Activated naive CD4-positive, alpha-beta T cell treated with anti-CD3 and anti-CD28 coated beads, Interleukin-2, amount 50 U/mL, for 72 hours (primary cell): ENCODE measurements at places on chromosomes 7 and 10. TPM values are rescaled to one million over a fixed set of nuclear protein-coding genes. Genes with fewer than 3 reads are reported as not detected.

DNA sequence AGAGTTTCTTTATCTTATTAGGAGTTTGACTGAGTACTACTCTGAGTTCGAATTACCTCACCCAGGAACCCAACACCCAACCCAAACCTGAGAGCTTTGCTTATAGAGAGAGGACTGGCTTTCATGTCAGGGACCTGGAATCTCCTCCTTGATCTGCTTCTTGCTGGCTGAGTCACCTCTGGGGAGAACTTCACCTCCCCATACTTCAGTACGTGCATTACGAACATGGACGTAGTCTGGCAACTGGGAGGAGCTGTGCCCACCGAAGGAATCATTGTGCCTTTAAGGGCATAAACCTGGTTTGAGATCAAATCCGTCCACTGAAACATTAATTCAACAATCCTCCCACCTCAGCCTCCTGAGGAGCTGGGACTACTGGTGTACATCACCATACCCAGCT lies 12.2 kb upstream of the PSAP start:
- DNase-seq = no peak

- no peak for DNase-seq
Measured at GRCh38 chr10:132715776-132716680, 69.9 kb downstream of the NKX6-2 start.

DNA sequence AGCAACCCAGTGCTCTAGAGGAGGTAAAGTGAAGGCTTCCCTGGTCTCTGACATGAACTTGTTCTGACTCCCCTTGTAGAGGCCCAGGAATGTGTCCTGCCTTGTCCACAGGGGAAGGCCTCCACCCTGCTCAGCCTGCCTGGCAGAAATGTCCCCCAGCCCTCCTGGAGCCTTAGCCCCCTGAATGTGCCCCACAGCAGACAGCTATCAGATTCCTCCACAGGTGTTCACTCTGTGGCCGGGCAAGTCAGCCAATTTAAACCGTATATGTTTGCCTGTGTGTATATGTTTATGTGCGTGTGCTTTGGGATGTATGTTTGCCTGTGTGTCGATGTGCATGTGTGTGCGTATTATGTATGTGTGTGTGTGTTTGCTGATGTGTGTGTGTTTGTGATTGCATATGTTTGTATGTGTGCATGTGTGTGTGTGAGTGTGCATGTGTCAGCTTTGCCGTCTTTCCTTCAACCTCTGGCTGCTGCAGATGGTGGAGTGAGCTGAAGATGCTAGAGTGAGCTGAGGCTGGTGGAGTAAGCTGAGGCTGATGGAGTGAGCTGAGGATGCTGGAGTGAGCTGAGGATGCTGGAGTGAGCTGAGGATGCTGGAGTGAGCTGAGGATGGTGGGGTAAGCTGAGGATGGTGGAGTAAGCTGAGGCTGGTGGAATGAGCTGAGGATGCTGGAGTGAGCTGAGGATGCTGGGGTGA lies 68.9 kb upstream of the ANTXRL start:
- DNase-seq = no peak

DNA sequence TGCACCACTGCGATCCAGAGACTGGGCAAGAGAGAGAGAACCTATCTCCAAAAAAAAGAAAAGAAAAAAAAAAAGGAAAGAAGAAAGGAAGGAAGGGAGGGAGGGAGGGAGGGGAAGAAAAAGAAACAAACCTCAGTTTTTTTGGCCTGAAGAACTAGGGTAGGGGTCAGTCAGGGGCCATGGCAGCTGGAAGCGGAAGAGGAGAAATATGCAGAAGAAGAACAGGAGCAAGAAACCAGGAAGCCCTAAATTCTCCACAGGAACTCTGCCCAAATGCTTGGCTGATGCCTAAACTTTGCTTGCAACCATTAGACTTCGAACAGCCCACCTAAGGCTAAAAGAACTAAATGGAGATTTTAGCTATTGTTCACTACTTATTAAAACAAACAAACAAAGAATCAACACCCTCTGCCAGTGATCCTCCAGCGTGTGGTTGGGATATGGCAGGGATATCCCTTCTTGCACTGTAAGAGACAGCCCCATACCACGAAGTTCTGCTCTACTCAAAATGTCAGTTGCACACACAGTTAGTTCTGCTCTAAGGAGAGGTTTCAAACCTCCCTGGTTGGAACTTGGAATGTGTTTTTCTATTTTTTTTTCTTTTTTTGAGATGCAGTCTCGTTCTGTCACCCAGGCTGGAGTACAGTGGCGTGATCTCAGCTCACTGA lies 139.5 kb downstream of the FAM107B start:
- DNase-seq = no peak

GRCh38 chr7:106678795-106679152 lies 17.8 kb upstream of the CCDC71L start:
- no peak for DNase-seq

- DNase-seq = no peak
Measured at GRCh38 chr10:34658934-34659333, 156.2 kb downstream of the PARD3 start.

DNA sequence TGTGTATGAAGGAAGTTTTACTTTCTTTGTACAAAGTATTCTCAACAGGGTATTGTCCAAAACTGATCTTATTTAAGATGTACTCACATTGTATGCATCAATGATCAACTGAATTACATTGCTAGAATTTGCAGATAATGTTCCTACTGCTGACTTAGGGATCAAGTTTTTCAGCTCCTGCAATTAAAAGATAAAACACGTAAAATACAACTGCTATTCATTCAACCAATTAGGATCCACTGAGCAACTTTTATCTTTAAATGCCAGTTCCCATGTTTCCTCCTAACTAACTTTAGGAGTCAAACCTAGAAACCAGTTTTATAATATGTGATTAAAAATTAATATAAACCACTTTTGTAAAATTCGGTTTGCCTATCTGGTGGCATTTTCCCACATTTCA lies 35.9 kb downstream of the ITGB1 start:
- DNase-seq = no peak

DNA sequence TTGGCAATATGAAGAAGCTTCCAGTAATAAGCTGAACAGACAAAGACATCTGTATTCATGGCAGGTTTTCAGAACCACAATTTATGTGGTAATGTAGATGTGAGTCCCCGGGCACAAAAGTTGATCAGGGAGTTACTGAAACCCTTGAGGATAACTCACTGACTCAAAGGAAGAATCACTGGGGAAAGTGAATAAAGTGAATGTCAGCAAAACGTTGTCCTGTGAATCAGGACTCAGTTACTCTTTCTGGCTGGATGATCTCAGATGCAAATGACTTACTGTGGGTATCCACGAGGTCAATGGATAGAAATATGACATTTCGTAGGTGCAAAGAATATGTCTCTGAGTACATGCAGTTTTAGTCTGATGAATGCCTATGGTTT lies 172.8 kb upstream of the CTBP2 start:
- no peak for DNase-seq

Gene SEMA3D
- not detected for total RNA-seq

Gene LIPJ
- total RNA-seq = not detected
